AG20443 (cell line): ENCODE measurements at places on chromosomes 13 and 19.

- peak; percentile 50 for DNase-seq
Observed at GRCh38 chr13:26480246-26480855, 77.1 kb upstream of the WASF3 start.

DNA sequence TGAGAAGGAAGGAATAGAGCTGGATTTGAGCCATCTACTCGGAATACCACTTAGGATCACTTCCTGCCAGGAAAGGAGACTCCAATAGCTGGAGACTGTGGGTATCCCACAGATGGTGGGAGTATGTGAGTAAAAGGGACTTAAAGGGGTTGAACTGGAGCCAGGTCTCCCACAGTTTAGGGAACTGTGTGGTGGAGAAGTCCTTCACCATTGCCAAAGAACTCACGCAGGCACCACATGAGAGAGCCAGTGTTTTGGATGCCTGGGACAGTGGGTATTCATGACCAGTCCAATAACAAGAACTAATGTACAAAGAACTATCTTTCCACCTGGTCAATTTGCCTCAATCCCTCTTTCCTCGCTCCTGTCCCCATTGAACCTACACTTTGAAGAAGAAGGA, 24.4 kb upstream of the MYCBP2 start:
- DNase-seq = no peak

GRCh38 chr13:31896427-31896826, 135.1 kb upstream of the FRY start:
- DNase-seq = peak; percentile 84

- no peak for DNase-seq
Observed at GRCh38 chr13:103335241-103335640, 269.0 kb upstream of the SLC10A2 start.

DNA sequence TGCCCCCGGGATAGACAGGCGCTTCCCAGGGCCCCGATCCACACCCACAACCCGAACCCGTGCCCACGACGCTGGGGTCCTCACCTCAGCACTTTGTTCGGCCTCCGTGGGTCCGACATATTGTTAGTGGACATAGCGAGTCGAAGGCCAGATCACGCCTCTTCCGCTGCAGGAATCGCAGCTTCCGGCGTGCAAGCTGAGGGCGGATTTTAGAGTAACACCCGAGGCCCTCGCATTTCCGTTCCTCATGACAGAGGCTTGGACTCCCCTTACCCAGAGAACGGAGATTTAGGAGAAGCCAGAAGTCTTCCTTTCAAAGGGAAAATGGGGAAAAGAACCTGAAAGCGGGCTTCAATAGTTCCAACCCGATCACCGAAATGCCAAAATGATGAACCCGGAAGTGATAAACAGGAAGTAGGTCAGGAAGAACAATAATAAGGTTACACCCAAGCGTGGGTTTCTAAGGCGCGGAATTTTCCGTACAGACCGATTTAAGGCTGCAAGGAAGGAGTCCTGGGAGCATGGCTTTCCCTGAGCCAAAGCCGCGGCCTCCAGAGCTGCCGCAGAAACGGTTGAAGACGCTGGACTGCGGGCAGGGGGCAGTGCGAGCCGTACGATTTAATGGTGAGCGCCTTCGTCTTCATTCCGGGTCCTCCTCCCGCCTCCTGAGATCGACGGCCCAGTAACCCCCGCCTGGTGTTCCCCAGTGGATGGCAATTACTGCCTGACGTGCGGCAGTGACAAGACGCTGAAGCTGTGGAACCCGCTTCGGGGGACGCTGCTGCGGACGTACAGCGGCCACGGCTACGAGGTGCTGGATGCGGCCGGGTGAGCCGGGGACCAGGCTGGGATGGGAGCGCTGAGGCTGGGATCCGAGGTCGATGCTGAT, 2.9 kb downstream of the WDR83 start:
- DNase-seq = peak; percentile 86

DNA sequence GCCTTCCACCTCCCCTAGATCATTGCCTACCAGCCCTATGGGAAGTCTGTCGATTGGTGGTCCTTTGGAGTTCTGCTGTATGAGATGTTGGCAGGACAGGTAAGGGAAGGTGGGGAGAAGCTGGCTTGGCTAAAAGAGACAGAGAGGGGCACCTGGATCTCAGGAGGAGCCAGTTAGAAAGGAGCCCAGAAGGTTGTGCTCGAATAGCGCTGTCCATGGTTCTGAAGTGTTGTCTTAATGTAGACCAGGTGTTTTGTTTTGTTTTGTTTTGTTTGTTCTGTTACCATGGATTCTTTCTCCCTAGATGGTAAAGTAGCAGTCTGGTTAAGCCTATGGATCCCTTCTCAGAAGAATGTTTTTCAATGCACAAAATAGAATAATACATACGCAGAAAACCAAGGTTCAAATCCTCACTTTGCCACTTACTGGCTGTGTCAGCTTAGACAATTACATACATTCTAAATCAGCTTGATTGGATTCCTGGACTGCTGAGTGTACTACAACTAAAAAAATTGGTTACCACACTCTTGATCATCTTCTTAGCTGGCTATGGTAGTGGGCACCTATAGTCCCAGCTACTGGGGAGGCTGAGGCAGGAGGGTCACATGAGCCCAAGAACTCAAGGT, 5.9 kb upstream of the CACNG7 start:
- no peak for DNase-seq

GRCh38 chr19:49987159-49987698, 26.3 kb upstream of the SIGLEC11 start:
- peak; percentile 85 for DNase-seq

- DNase-seq = no peak
Observed at GRCh38 chr13:59182241-59182640, 981.5 kb downstream of the DIAPH3 start.

DNA sequence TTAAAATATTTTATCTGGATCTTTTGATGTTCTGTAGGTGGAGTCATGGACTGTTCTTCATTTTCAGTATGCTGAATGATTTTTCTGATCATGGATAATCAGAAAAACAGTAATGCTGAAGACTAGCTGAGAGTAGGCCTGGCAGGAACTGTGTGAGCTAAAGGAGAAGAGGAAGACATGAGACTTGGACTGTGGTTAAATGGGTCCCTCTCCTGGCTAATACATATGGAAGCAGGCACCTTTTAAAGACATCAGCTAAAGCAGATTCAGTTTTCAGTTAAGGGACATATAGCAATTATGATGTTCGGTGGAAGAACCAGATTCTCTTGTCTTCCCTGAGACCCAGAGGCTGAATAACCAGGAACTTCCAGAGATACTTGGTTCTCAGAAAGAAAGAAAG, 169.4 kb downstream of the OLFM4 start:
- no peak for DNase-seq

DNA sequence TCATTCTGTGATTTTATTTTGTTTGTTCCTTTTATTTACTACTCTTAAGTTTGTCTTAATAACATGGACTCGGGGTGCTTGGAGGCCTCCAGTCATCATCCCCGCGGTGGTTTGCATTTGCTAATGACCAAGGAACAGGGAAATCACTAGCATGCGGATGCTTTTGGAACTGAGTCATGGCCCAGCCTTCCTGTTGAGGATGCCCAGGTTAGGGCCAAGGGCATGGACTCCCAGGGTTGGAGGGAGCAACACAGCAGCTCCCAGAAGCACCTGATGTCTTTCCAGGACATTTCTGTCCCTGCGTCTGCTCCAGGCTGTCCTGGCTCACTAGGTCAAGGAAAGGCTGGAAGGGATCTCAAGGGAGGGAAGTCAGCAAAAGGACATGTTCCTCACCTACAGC, 423.7 kb upstream of the TSHZ3 start:
- no peak for DNase-seq

GRCh38 chr13:20431687-20432384, 93.8 kb downstream of the CRYL1 start:
- DNase-seq = no peak

- no peak for DNase-seq
Observed at GRCh38 chr19:35076657-35077056, 35.1 kb downstream of the HPN start.

GRCh38 chr19:5536337-5536894, 31.3 kb downstream of the TINCR start:
- peak; percentile 77 for DNase-seq

GRCh38 chr13:37884674-37885073, 15.1 kb upstream of the TRPC4 start:
- no peak for DNase-seq

DNA sequence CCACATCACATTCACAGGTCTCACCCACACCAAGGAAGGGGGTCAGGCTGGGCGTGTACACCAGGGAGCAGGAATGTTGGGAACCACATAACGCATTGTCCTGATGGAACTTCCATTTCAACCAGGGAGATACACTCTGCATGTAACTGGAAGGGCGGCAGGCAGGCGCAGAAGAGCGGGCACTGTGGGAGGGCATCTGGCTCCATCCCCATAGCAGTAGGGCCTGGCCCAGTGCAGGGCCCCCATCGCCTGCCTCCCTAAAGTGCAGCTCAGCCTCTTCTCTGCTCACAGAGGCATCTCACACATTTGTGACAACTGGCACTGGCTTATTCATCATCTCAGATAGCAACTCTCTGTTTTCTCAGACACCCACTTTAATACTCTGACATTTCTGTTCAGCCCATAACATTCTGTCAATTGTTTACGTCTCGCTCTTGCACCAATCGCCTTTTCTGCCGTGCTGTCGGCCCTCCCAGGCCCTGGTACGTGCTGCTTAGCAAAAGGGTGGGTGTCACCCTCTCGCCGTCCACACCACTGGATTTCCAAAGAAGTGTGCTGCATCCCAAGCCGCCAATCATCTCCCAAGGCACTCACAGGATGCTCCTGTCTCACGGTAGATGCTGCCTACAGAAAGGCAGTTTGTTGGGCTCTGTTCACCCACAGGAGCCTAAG, 353.3 kb upstream of the ZNF507 start:
- DNase-seq = no peak

DNA sequence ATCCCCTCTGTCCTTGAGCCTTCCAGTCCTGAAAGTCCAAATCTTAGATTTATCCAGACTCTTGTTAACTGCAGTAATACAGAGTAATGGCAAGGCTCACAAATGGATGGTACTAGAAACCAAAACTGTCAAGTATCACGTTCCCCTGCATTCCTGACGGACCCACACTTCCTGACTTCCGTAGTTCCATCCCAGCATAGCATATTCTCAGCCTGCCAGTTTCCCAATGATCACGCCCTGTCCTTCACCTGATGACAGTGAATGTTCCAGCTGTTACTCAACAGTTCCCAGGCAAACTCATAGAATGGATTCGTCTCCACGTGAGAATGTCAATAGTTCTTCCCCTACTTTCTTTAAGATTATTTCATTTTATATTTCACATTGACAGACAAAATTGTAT, 33.6 kb downstream of the SLC7A1 start:
- DNase-seq = no peak

DNA sequence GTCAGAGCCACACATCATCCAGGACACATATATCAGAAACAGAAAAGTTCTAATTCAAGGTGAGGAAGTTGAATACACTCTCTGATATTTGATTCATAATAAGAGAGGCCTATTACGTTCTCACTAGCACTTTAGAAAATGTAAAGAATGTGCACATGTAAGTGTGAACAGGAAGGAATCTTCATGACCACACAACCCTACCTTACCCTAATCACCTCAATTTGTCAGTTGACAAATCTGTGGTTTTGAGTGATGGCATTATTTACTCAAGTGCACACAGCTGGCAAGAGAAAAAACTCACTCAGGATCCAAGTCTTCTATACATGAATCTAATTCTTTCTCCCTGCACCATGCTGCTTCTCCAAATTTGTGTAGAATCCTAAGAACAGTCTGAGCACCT, 445.8 kb downstream of the SUCLA2 start:
- no peak for DNase-seq
